Endothelial cell of umbilical vein (primary cell): ENCODE measurements at places on chromosomes 1 and 21. TPM values are rescaled to one million over a fixed set of nuclear protein-coding genes. Genes with fewer than 3 reads are reported as not detected.

ELF3 gene
- 0.09 and 0.29 TPM in 2 replicates for total RNA-seq

CD34 gene
- total RNA-seq: 115 and 174 TPM in 2 replicates

CD1D gene
- not detected in 2 replicates for total RNA-seq

MSH4 gene
- total RNA-seq: 0.09 and 0.29 TPM in 2 replicates

COA6 gene
- total RNA-seq: 34.2 and 42.7 TPM in 2 replicates

C8A gene
- total RNA-seq: not detected in 2 replicates

PPIAL4G gene
- not detected in 2 replicates for total RNA-seq

KPRP gene
- total RNA-seq: not detected in 2 replicates

SLC6A9 gene
- total RNA-seq: 1.3 and 1.5 TPM in 2 replicates

HAO2 gene
- total RNA-seq: not detected in 2 replicates

PTPRU gene
- 2.6 and 3.3 TPM in 2 replicates for total RNA-seq

DNALI1 gene
- 6.2 and 8.1 TPM in 2 replicates for total RNA-seq

KLHL20 gene
- 23.8 and 26.9 TPM in 2 replicates for total RNA-seq

SIM2 gene
- not detected in 2 replicates for total RNA-seq

FCRL1 gene
- not detected in 2 replicates for total RNA-seq

NBPF20 gene
- 5.0 and 5.3 TPM in 2 replicates for total RNA-seq

GRCh38 chr21:34351786-34352241 lies 12.0 kb upstream of the KCNE2 start:
- H3K4me1 ChIP-seq: no peaks in the 10 kb centered on the region
- DNase-seq: peak; percentile 39
- H3K27ac ChIP-seq: no peak overlapping the region
- no peaks in the 10 kb centered on the region for H3K36me3 ChIP-seq
- H3K27me3 ChIP-seq: peaks cover 12% of the 10 kb centered on the region

DNA sequence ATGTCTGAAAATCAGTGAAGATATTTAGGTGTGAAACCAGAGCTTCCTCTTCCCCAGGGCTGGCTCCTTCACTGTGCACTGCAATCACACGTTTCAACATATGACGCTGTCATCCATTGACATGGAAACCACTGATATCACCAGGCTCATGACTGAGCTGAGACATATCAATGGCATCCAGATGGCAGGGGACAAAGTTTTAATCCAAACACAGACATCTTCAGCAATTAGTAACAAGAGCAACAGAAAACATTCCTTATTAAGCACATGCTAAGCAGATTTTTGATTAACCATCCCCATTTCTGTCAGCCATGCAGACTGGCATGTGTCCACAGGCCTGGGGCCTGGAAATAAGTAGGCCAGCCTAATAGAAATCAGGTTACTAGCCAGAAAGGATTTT lies 108.0 kb upstream of the ADAR start:
- no peak overlapping the region for H3K27ac ChIP-seq
- no peaks in the 10 kb centered on the region for H3K4me1 ChIP-seq
- no peaks in the 10 kb centered on the region for H3K27me3 ChIP-seq
- no peak for DNase-seq
- H3K4me3 ChIP-seq: no peak overlapping the region

GRCh38 chr1:30929135-30929889 lies 20.8 kb upstream of the SDC3 start:
- DNase-seq: peak; percentile 55
- H3K27me3 ChIP-seq: no peaks in the 10 kb centered on the region
- H3K27ac ChIP-seq: no peak overlapping the region
- H3K4me3 ChIP-seq: no peak overlapping the region

DNA sequence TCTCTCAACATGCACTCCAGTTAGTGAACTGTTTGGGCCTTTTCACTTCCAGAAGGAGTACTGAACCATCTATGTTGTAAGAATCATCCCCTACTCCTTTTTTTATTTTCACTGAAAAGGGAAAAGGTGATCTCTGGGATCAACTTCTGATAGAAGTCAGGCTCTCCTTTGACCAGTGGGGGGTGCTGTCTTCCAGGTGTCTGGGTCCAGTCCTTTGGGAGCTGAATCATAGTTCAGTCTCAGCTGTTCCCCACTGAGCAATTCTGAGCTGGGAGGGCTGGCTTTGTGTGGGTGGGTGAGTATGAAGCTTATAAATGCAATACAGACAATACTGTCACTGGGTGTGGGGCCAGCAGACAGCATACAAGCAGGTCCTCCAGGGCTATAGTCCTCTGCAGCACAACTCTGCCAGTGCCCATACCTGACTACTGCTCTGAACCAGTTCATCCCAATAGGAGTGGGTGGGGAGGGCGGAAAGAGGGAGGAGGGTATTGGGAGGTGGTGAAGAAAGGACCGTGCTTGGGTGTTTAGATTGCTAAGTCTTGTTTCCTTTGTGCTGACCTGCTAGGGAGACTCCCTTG lies 12.5 kb upstream of the SARS1 start:
- no peaks in the 10 kb centered on the region for H3K27me3 ChIP-seq
- H3K27ac ChIP-seq: no peak overlapping the region
- peaks cover 17% of the 10 kb centered on the region for H3K4me1 ChIP-seq
- peak; percentile 37 for DNase-seq
- no peaks in the 10 kb centered on the region for H3K36me3 ChIP-seq

DNA sequence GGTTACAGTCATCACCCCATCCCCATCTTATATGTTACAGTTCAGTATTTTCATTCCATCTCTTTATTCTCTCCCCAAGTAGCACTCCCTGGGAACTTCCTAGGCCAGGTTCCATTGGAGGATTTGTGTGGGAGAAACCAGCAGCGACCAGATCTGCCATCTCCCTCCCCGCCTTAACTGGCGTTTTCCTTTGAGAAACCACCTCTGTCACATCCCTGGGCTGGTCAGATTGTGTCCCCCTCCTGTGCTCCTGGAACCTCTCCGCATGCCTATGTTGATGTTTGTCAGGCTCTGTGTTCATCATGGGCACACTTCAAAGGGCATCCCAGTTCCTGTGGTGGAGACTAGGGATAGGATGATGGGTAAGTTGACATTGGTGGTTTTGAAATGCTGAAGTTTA lies 126.4 kb downstream of the KIAA0319L start:
- H3K36me3 ChIP-seq: peaks cover 21% of the 10 kb centered on the region
- no peak overlapping the region for H3K27ac ChIP-seq
- DNase-seq: no peak
- H3K4me1 ChIP-seq: peaks cover 5% of the 10 kb centered on the region
- H3K4me3 ChIP-seq: no peak overlapping the region

GRCh38 chr1:36924282-36924811 lies 110.0 kb downstream of the GRIK3 start:
- DNase-seq: peak; percentile 28
- no peaks in the 10 kb centered on the region for H3K4me1 ChIP-seq
- H3K27ac ChIP-seq: no peak overlapping the region
- H3K4me3 ChIP-seq: no peak overlapping the region
- H3K27me3 ChIP-seq: no peaks in the 10 kb centered on the region

GRCh38 chr1:206570529-206570928 lies 41.7 kb downstream of the EIF2D start:
- no peaks in the 10 kb centered on the region for H3K36me3 ChIP-seq
- H3K4me1 ChIP-seq: peaks cover 13% of the 10 kb centered on the region
- H3K27me3 ChIP-seq: peaks cover 3% of the 10 kb centered on the region
- no peak overlapping the region for H3K4me3 ChIP-seq

GRCh38 chr1:234713440-234713839 lies 103.5 kb upstream of the IRF2BP2 start:
- H3K27ac ChIP-seq: no peak overlapping the region
- H3K36me3 ChIP-seq: no peaks in the 10 kb centered on the region
- no peaks in the 10 kb centered on the region for H3K27me3 ChIP-seq
- H3K4me3 ChIP-seq: no peak overlapping the region
- no peak for DNase-seq

GRCh38 chr1:157181790-157182189 lies 43.6 kb upstream of the ETV3 start:
- H3K36me3 ChIP-seq: no peaks in the 10 kb centered on the region
- no peak overlapping the region for H3K27ac ChIP-seq
- peaks cover 8% of the 10 kb centered on the region for H3K27me3 ChIP-seq
- H3K4me3 ChIP-seq: no peak overlapping the region

GRCh38 chr1:52725903-52726264 lies 369 bp upstream of the ZYG11B start:
- H3K27me3 ChIP-seq: peaks cover 5% of the 10 kb centered on the region
- H3K27ac ChIP-seq: no peak overlapping the region
- DNase-seq: no peak

DNA sequence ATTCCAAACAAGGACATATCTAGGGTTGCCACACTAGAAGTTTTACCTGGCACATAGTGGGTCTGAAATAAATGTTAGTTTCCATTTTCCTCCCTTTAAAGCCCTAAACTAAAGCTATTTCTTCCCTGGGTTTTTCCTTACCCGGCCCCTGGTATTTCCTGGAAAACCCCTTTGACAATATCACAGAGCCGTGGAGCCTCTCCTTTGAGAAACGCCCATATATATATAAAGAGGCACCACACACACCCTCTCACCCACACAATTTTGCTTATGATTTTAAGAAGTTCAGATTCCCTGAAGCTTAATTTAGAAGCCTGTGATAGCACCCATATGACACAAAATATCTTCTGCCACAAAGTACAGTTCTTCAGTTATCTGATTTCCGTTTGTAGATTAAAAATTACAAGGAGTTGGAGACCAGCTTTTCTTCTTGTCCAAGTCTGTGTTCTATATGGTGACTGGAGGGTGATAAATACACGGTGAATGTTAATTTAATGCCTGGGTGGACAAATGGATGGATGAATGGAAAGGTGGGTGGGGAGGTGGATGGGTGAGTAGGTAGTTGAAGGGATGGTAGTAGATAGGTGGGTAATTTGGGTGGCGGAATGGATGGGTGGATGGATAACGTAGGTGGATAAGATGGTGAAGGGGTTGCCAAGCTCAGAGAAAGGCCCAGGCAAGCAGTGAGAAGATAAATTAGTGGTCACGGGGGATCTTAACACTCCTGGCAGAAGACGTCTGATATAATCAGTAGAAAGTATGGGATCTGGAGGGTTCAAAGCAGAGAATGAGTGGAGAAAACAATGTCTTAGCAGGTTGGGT lies 154.4 kb upstream of the FGGY start:
- H3K4me3 ChIP-seq: no peak overlapping the region
- H3K27me3 ChIP-seq: no peaks in the 10 kb centered on the region
- no peaks in the 10 kb centered on the region for H3K36me3 ChIP-seq
- no peak for DNase-seq

- no peak for DNase-seq
- H3K4me3 ChIP-seq: no peak overlapping the region
- peaks cover 2% of the 10 kb centered on the region for H3K27me3 ChIP-seq
- H3K27ac ChIP-seq: no peak overlapping the region
- H3K4me1 ChIP-seq: no peaks in the 10 kb centered on the region
Measured at GRCh38 chr1:32474954-32475353, 10.1 kb downstream of the ZBTB8B start.

DNA sequence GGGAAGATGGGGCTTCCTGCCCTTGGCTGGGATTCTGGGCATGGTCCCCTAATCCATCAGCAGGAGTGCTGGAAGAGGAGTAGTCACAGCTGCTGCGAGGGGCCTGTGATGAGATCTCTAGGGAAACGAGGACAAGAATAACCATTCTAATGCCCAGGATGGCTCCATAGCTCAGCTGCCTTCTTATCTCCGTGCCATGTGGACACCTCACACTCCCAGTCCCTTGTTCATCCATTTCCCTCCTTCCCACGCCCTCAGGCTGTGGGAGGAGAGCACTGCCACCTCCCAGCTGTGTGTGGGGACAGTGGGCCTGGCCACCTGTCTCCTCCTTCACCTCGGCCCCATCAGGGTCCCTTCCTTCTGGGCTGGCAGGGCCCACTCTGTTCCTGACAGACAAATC lies 16.1 kb upstream of the ETV3 start:
- peaks cover 7% of the 10 kb centered on the region for H3K27me3 ChIP-seq
- no peak overlapping the region for H3K4me3 ChIP-seq
- peaks cover 23% of the 10 kb centered on the region for H3K4me1 ChIP-seq
- peak overlapping the region; percentile 9 for H3K27ac ChIP-seq

GRCh38 chr1:39250460-39251240 lies 46.2 kb downstream of the MACF1 start:
- H3K27me3 ChIP-seq: no peaks in the 10 kb centered on the region
- no peak for DNase-seq
- H3K4me3 ChIP-seq: no peak overlapping the region
- peaks cover 12% of the 10 kb centered on the region for H3K36me3 ChIP-seq
- no peak overlapping the region for H3K27ac ChIP-seq
- no peaks in the 10 kb centered on the region for H3K4me1 ChIP-seq

GRCh38 chr1:61873994-61874393 lies 131.7 kb downstream of the PATJ start:
- no peak for DNase-seq
- no peak overlapping the region for H3K27ac ChIP-seq
- no peaks in the 10 kb centered on the region for H3K27me3 ChIP-seq
- H3K4me1 ChIP-seq: no peaks in the 10 kb centered on the region

GRCh38 chr1:226653311-226653921 lies 85.7 kb downstream of the ITPKB start:
- no peak overlapping the region for H3K27ac ChIP-seq
- peaks cover 32% of the 10 kb centered on the region for H3K4me1 ChIP-seq
- no peak overlapping the region for H3K4me3 ChIP-seq
- no peak for DNase-seq
- peaks cover 3% of the 10 kb centered on the region for H3K36me3 ChIP-seq

DNA sequence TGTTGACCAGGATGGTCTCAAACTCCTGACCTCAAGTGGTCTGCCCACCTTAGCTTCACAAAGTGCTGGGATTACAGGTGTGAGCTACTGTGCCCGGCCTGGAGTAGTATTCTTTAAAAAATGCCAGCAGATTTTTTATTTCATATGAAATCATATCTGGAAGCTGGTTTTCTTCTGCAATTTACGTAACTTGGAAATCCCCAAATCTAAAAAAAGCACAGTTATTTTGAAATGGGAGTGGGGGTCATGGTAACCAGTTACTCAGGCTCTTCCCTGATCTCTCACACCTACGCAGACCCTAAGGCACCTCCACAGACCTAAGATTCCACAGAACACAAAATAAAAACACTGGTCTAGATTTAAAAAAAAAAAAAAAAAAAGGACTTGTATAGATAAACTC lies 219.8 kb downstream of the DAB1 start:
- H3K27me3 ChIP-seq: no peaks in the 10 kb centered on the region
- H3K4me3 ChIP-seq: no peak overlapping the region
- no peak for DNase-seq
- H3K36me3 ChIP-seq: no peaks in the 10 kb centered on the region
- no peaks in the 10 kb centered on the region for H3K4me1 ChIP-seq
- H3K27ac ChIP-seq: no peak overlapping the region

DNA sequence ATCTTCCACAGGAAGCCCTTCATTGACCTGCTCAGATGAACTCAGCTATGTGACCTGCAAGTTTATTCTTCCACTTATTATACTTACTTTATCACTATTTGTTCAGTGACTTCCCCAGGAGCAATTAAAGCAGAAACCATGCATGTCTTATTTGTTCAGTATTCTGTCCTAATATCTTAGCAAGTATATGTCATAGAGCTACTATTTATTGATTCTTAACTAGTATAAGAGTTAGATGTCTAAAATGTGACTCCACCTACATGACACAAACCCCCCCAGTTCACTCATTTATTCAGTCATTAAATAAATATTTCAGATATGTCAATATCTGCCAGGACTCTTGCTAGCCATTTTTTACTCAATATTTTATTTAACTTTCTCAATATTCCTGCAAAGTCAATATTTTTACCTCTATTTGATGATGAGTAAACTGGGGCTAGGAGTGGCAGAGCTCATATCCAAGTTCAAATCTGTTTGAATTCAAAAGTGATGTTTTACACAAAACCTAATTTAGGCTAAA lies 469.0 kb upstream of the USP24 start:
- no peaks in the 10 kb centered on the region for H3K4me1 ChIP-seq
- no peak overlapping the region for H3K4me3 ChIP-seq
- DNase-seq: peak; percentile 86
- no peaks in the 10 kb centered on the region for H3K36me3 ChIP-seq

- H3K27ac ChIP-seq: no peak overlapping the region
- no peaks in the 10 kb centered on the region for H3K4me1 ChIP-seq
- no peaks in the 10 kb centered on the region for H3K36me3 ChIP-seq
Measured at GRCh38 chr1:192732787-192733186, 76.1 kb upstream of the RGS2 start.
